SK-N-SH (cell line): ENCODE measurements at places on chromosomes 5 and 9.

DNA sequence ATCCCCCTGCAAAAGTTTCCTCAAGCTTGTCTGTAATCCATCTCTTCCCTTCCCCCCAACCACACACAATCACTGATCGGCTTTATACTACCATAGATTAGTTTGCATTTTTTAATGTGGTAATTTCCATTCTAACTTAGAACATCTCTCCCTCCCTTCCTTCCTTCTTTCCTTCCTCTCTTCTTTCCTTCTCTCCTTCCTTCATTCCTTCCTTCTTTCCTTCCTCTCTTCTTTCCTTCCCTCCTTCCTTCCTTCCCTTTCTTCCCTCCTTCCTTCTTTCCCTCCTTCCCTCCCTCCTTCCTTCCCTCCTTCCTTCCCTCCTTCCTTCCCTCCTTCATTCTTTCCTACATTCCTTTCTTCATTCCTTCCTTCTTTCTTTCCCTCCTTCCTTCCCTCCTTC lies 166.2 kb upstream of the MSX2 start:
- DNase-seq: no peak

GRCh38 chr9:10649076-10649475 lies 36.3 kb upstream of the PTPRD start:
- DNase-seq: no peak

DNA sequence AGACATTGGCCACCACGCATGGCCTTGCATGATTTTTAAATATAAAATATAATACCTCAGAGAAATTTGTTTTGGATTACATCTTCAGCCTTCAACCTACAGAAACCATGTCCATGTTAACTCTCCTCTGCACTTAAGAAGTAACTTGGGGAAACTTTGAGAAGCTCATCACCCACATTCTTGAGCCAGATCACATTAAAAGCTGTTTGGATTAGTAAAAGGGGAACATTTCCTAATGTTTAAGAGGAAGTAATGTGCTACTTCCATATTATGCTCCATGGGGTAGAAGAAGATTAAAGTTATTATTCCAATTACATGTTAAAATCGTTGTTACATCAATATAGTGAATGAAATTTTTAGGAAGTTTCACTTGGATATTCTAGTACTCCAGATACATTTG lies 10.4 kb upstream of the CEP120 start:
- no peak for DNase-seq

- DNase-seq: no peak
Observed at GRCh38 chr5:171745602-171746001, 40.0 kb upstream of the SMIM23 start.

DNA sequence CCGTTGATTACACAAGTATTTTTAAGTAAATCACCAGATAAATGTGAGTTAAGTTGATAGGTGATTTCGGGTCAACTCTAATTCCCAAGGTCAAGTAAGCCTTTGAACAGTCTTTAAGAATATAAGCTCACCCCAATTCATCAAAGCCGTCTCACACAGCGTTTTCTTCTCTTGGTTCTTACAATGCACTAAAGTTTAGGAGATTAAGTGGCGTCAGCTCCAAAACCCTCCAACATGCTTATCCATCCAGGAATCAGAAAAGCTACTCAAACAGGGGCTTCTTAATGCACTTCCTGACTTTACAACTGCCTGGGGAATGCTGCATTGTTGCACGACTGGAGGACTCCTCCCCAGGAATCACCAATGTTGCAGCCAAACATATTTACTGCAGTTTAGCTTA lies 206.2 kb upstream of the EFNA5 start:
- DNase-seq: no peak
